Omental fat pad (tissue), 4 donors: ENCODE measurements at places on chromosomes 7 and 10.

GRCh38 chr10:88525371-88526069 is 57.6 kb downstream of the RNLS start:
- DNase-seq: no peak

DNA sequence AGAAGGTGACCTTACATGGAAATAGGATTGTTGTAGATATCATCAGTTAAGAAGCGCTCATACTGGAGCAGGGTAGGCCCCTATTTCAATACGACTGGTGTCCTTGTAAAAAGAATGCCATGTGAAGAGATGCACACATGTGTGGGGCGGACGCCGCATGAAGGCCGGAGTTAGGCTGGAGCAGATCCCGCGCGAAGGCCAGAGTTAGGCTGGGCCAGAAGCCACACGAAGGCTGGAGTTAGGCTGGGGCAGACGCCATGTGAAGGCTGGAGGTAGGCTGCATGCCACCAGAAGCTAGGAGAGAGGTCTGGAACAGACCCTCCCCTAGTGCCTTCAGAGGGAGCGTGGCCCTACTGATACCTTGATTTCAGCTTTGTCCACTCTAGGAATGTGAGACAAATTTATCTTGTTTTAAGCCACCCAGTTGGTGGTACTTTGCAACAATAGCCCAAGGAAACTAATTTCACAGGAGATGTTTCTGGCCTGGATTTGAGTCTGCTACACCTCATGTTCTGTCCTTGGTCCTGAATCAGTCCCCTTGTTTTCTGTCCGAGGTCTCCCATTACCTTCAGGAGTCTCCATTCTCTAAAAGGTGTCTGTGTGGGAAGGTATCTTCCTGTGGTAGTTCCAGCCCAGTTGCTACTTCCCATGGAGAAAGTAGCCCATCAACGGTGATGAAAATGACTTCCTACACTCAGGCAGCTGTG is 585.8 kb downstream of the LRMDA start:
- no peak for DNase-seq

DNA sequence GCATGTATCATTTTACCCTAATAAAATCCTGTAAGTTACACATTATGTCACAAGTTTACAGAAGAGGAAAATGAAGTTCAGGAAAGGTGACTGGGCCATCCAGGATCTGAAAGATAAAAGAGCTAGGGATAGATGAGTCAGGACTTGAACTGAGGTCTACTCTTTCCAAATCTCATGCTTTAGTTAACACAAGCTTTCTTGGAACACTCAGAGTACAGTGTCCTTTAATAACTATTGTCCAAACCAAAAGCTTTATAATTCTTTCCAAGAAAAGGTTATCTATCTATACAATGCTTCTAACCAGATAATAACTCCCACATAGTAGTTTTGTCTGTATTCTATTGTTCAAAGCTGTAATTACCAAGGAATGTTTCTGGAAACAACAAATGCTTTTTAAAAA is 164.6 kb downstream of the LRRN3 start:
- DNase-seq: no peak

DNA sequence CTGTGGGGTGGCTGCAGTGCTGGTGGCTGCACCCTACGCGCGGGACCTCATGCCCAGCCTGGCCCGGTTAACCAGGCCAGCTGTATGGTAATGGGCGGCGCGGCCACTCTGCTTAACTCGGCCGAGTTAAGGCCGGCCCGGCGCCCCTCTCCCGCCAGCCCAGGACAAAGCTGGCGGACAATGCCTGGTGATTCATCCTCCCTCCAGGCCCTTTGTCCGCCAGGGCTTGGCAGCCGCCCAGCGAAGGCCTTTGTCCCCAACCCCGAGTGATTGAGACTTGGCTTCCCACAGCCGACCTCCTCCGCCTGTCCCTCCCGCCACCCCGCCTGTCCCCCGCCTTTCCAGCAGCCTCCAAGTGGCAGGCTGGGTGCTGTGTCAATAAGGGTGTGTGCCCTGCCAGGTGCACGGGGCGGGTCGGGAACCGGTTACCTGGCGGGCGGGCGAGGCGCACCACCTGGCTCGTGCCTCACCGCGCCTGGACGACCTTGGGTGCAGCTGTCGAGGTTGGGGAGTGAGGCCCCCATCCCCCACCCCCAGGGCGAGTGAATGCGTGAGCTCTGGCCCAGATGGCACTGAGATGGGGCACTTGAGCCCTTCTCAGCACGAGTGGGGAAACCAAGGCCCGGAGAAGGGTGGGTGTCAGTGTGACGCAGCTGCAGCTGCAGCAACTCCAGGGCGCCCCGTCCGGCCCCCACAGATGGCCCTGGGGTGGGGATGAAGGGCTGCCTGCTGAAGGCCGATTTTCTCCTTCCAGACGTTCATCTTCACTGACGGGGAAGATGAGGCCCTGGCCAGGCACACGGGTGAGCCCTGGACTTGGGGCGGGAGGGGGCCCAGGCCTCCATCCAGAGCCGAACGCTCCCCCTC is 4.6 kb downstream of the LFNG start:
- peak; percentile 64 for DNase-seq

DNA sequence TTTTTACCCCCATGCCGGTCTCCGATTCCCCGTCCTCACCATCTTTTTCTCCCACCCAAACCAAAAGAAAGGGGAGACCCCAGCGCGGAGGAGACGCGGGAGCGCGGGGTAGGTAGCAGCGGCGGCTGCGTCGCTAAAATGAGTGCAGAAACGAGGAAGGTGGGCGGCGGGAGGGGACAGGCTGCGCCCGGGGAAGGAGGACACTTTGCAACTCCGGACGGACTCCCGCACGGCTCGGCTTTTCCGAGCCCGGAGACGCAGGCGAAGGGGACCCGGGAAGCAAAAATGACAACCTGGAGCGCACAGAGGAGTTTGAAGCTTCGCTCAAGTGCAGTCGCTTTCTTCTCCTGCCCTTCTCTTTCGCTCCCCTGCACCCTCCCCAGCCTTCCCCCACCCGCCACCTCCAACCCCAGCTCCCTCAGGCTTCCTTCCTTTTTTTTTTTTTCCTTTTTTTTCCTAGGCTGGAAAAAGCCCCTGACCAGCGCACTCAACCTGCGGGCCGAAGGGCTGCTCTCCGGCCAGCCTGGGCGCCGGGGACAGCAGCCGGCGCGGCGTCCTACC is 453 bp downstream of the SFMBT2 start:
- no peak for DNase-seq

DNA sequence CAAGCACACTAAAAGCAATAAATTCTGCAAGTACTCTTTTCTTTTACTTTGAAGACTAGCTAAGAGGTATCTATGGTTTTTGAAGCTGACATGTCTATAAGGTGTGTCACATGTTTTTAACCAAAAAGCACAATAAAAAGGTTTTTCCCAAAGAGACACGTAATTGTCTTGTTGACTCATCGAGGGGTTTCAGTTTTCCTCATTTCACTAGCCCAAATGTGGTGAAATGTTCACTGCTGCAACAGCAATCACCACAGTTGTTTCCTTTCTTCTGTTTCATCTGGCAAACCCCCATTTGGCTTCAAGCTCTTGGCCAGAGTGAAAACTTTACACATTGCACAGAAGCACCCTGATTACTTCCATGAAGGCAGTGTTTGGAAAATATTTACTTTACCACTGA is 3.8 kb upstream of the HOXA4 start:
- DNase-seq: peak; percentile 19

- DNase-seq: no peak
Observed at GRCh38 chr7:94907026-94907810, at the start of gene PPP1R9A. PPP1R9A (plus strand) TSS chr7:94907594; CDS start chr7:94910114, 2,520 bp downstream.

DNA sequence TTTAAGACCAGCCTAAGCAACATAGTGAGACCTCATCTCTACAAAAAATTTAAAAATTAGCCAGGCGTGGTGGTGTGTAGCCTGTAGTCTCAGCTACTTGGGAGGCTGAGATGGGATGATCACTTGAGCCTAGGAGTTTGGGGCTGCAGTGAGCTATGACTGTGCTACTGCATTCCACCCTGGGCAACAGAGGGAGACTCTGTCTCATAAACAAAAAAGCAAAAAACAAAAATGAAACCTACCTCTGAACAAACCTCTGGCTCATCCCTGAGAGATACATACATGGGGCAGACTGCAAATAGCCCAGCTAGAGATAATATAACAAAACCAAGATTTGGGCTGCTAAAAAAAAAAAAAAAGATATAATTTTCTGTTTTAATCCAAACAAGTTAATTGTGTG is 19.5 kb downstream of the C10orf67 start:
- no peak for DNase-seq

DNA sequence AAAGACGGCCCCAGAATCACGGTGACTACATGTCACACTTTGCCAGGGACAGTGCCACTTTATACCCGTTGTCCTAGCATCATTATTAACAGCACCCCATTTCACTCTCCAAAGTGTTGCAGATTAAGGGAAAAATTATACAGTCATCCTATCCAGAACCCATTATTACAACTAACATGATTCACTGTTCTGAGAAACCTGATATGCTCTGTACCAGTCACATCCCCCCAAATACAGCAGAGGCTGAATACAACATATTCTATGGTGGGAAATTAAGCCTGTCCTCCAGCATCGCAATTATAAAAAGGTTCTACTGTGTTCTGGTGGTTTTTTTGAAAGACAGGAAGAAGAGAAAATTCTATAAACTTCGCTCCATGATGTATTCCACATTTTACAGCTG is 162.1 kb downstream of the JAZF1 start:
- DNase-seq: no peak

GRCh38 chr7:40436710-40437109 is 301.9 kb downstream of the SUGCT start:
- no peak for DNase-seq

- DNase-seq: no peak
Observed at GRCh38 chr10:72980348-72980747, 25.7 kb upstream of the PLA2G12B start.

DNA sequence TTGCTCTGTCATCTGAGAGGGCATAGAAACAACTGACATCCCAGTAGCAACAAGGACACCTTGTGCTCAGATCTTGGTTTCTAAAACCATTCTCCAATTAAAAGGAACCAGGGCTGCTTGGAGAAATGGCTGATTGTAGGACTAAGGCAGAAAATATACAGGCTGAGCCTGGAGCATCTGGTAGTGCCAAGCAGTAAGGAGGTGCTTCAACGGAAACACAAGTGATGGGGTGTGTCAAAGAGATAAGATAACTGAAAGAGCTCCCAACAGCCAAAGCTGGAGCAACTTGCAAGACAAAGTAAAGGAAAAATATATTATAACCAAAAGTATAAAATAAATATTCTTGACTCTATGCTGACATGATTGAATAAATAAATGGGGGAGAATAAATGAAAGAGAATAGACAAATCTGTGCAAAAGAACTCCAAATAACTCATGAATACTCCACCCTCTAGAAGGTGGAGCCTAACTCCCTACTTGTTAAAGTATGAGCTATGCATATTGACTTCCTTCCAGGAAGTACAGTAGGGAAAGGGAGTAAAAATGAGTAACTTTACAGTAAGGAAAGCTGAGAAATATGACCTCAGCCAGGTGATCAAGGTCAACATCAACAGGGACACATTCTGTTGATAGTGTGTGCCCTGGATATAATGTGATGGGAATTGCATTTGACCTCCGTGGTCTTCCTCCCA is 162.4 kb downstream of the NOC3L start:
- DNase-seq: no peak

GRCh38 chr10:24463611-24464426 is 254.9 kb downstream of the KIAA1217 start:
- no peak for DNase-seq

- no peak for DNase-seq
Observed at GRCh38 chr10:61760943-61761824, 98.5 kb downstream of the CABCOCO1 start.

GRCh38 chr7:35254496-35255442 is 869 bp upstream of the TBX20 start:
- DNase-seq: no peak

GRCh38 chr7:20316706-20317105 is 14.0 kb upstream of the ITGB8 start:
- DNase-seq: no peak

DNA sequence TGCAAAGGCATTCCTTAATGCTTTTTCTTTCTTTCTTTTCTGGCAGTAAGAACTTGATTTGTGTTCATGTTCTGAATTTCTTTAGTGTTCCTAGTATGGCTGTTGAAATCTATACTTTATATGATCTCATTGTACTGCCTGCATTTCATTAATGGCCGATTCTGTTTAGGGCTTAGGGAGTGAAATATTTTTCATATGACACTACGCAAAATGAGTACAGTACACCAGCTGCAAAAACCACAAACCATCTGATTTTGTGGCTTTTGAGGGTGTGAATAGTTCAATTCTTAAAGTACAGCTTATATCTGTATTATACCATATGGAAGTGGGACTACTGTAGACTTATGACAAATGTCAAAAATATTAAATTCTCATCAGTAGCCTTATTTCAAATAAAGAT is 69.1 kb upstream of the FOXP2 start:
- no peak for DNase-seq

GRCh38 chr7:55078465-55079372 is 59.9 kb downstream of the EGFR start:
- no peak for DNase-seq

DNA sequence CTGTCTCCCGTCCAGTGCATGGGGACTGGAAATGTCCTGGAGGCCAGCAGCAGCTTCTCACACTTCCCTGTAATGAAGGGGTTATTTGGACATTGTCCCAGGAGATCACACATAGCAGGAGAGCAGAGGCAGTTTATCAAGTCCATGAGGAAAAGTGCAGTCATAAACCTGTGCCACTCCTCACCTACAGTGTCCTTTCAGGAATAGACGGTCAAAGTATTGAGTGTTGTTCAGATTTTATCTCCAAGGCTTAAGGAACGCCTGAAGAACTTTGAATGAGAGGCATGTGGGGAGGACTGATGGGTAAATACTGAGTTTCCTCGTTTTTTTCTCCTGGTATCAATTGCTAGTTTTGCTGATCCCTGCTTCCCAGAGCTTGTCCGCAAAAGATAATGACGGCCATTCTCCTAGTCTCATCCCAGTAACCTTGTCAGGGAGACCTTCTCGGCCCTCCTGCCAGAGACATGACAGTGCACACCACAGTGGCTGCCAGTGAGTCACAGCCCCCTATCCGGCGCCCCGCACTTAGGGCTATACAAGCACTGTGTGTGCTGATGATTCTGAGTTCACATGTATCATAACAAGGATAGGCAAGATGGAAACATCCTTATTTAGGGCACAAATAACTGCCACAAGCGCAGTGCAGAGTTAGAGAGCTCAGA is 495.5 kb upstream of the MGMT start:
- DNase-seq: no peak

DNA sequence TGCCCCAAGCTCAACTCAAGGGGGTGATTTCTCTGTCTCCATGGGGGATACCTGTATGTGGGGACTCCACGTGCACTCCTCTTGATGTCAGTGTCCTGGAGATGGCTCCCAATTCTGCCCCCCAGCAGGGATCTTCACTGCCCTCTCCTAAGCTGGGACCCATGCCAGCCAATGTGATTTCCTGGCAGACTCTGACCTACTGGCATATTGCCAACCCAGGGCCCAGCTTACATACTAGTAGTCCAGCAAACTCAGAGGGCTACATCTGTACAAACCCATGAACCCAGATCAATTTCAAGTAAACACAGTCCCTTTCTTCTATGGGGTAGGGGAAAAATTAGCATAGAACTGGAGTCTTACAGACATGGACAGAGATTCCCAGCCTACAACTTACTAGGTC is 26.2 kb upstream of the BMPR1A start:
- no peak for DNase-seq
